Occipital lobe (tissue), 3 donors: ENCODE measurements at places on chromosomes 1 and 21.

GRCh38 chr1:221706876-221707582 is 34.9 kb downstream of the DUSP10 start:
- no peak for DNase-seq

DNA sequence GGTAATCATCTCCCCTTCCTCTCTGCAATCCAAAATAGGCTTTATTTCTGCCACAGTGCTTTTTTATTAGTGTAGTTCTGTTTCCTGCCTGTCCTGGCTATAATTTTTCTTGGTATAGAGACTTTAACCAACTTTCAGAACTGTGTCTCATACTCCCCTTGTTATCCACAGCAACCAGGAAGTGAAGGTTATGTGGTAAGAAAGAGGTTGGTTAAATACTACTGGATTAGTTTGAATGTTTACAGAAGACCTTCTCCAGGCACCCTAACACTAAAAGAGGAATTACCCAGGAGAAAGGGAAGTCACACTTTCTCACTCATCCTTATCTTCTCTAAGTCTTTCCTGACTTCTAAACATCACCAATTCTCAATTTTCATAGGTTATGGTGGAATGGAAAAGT is 17.8 kb upstream of the TNFSF4 start:
- DNase-seq: no peak

DNA sequence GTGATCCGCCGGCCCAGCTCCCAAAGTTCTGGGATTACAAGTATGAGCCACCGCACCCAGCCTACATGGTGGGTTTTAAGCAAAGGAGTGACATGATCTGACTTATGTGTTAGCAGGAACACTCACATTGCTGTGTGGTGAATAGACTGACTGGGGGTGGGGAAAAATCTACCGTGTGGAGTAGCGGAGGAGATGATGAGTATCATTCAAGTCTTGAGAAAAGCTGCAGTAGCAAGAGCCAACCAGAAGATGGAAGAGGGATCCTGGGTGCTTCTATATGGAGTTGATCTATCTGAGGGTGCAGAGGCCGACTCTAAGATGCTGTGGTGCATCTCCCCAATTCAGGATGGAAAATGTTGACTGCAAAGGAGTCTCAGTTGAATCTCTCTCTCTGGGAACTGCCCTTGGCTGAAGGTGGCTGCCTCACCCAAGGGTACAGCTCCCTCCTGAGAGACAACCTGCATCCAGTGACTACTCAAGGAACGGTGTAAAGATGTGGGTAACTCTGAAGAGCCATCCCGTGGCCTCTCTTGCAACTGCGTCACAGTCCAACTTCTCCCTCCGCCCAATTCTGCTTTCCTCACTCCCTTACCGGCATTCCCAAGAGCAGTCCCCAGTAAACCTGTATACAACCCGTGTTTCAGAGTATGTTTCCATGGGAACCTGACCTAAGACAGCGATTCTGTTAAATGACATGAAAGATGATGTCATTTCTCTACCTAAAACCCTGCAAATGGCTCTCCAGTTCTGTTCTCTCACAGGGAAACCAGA is 7.4 kb upstream of the B3GALNT2 start:
- no peak for DNase-seq

DNA sequence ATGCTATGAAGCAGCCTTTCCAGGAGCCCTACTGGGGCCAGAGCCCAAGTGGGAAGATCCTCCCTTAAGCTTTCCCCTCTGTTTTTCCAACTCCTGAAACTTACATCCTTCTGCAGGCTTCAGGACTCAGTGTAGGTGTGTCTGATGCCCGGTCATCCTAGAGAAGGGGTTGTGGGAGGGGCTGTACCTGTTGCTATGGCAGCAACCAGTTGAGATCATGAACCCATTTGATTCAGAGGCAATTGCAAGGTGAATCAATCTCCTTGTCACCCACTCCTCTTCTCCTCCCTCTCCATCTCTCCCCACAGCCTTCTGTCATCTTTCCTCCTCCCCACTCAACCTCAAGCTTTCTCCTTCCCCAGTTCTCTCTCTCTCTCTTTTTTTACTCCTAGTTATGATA is 151.8 kb downstream of the CACNA1E start:
- DNase-seq: no peak

DNA sequence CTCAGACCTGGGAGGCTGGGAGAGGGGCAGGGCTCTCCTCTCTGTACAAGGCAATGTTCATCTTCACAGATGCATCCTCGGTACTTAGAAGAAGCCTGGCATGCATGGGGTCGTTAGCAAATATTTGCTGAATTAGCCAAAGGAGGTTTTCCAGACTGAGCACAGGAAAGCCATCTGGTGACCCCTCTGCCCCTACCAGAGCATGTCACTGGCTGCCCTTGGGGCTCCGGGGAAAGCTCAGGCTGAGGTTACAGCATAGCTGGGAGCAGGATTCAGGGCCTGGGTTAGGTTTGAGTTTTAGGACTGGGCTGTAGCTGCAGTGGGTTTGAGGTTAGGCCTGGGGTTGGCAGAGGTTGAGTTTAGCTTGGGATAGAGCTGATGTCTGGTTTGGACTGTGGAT is 43.4 kb upstream of the ZBTB40 start:
- DNase-seq: no peak

GRCh38 chr1:83692524-83693381 is 306.2 kb downstream of the TTLL7 start:
- DNase-seq: peak; percentile 7

- DNase-seq: no peak
These were observed 5.5 kb downstream of the CAPN2 start for GRCh38 chr1:223717695-223718363.

DNA sequence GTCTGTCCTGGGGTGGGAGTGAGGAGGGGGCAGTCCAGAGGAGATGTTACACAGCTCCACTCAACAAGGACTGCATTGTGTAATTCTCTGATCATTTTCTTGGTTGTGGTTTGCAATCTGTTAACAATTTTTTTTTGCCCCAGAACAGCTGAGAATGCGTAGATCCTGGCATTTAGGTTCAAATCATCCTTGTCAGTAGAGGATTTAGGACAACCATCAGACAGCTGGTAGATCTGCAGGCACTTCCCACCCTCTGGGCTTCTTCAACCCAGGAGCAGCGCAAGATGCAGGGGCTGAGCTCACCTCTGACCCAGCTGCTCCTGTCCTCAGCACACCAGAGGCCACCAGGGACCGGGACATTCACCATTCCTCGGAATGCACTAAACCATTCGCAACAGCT is 13.5 kb downstream of the BCAR3 start:
- DNase-seq: no peak

- no peak for DNase-seq
These were observed 979 bp downstream of the RASSF5 start for GRCh38 chr1:206508130-206508889.

- DNase-seq: no peak
These were observed 81.4 kb downstream of the TRABD2B start for GRCh38 chr1:47915677-47916353.
